Spleen (tissue), 13 donors: ENCODE measurements at places on chromosomes 2 and 18. TPM values are rescaled to one million over a fixed set of nuclear protein-coding genes. Genes with fewer than 3 reads are reported as not detected.

The SATB2 gene
- total RNA-seq, result 3.0 TPM

The ACADL gene
- not detected for total RNA-seq

DNA sequence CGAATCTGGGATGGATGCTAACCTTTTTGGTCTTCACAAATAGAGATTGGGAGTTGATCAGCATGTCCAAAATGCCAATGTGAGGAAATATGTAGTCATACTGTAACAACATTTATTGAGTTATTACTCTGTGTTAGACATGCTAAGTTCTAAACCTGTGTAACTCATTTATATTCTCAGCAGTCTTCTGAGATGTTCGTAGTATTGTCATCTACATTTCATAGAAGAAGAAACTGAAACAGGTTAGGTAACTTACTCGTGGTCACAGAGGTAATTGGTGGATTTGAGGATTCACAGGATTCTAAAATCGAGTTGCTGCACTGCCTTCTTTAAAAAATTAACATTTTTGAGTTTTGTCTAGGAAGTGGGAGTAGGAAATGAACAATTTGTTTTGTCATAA is 162.1 kb downstream of the UBE2E3 start:
- no peak for DNase-seq

DNA sequence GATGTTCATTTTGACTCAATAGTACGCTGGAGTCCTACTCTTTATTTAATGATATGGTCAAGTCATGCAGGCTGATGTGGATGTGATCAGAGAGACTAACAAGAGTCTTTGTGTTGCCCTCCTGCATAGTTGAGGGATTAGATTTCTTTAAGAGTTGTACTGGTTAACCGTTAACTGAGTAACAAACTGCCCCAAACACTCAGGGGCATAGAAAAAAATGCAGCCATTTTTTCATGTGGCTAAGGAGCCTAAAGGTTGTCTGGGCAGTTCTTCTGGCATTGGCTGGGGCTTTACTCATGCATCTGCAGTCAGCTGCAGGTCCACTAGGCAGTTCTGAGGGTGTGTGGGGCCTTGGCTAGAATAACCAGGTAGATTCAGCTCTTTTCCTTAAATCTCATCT is 32.5 kb downstream of the DOCK10 start:
- no peak for DNase-seq

DNA sequence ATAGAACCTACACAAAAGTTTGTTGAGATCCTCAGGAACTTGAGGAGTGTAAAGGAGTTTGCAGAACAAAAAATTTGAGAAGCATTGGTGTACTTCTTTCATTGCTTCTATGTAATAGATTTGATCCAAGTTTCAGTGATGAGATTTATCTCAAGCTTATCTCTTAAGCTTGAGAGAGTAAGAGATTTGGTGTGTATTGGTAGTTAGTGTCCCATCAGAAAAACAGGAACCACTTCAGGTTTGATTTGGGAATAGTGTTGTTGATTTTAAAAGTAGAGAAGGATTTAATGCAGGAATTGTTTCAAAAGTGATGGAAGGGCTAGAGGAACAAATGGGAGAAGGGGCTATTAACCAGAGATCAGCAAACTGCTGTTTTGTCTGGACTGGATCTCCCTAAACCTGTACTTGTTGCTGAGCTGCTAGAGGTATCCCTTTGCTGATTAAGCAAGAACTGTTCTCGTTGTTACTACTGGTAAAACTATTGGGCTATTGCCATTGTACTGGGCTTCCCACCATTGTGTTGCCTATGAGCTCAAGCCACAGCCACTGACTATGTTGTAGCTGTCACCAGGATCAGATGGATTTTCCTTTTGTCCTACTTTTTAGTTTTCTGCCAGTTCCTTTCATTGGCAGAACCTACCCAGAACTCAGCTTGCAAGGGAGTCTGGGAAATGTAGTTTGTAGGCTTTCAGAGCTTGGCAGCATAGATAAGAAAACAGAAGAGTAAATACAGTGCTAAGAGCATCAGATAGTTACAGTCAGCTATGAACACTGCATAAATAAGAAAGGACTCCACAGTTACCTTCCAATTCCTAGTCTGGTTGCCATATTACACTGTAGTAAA is 39.3 kb downstream of the RAB10 start:
- no peak for DNase-seq
